ENCODE measurements at places on chromosomes 12 and 14.

- no peak for DNase-seq
Measured at GRCh38 chr12:105167346-105167745, 59.8 kb downstream of the WASHC4 start.

GRCh38 chr12:60760965-60761364 lies 1165.1 kb downstream of the SLC16A7 start:
- DNase-seq, result no peak

- peak; percentile 79 for DNase-seq
Measured at GRCh38 chr12:50283229-50283923, at the start of gene LIMA1. Gene LIMA1 (minus strand): TSS chr12:50283520. CDS start chr12:50248751, 34,769 bp downstream.

DNA sequence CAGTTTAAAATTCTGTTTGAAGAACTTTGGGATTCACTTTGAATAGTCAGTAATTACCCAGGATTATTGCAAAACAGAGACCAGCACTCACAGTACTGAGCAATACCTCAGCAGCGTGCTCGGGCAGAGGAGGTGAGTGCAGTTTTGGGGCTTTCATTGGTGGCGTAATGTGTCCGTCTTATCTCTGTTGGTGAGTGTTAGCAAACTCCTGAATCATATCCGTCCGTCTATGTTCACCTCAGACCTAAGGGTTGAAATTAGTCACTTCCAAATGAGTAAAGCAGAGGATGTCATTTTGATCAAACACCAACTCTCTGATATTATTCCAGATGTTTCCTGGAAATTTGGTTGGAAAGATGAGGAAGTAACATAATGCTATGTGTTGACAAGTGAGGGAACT lies 82.8 kb downstream of the BORCS5 start:
- peak; percentile 79 for DNase-seq

DNA sequence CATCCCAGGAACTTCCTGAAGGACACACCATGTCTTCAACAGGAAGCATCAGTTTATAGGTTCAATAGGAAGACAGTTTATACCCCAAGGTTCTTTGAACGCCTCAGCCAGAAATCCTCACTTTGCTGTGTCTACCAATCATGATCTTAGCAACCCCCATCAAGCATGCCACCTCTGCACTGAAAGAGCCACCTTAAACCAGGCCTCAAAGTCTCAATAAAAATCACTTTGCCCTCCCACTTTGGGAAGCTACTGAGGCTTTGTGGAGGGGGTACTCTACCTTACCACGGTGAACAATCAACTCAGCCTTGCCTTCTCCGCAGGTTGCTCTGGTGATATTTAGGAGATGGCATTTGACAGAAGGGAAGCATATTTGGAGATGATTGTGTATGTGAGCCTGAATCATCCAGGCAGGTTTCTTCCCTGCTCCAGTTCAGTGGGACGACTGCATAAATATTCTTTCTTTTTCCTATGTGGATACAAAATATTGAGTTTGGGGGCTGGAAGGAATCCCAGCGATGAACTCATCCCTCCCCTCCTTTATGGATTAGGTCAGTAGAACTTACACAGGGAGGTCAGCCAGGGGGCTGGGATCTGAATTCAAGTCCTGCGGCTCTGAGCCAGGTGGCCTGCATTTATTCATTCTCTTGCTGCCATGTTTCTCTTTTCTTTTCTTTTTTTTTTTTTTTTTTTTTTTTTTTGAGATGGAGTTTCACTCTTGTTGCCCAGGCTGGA lies 42.8 kb upstream of the VASH1 start:
- DNase-seq, result no peak

- DNase-seq, result no peak
Measured at GRCh38 chr12:95731519-95731958, 59.0 kb downstream of the NTN4 start.

- peak; percentile 62 for DNase-seq
Measured at GRCh38 chr14:34081576-34082136, 130.8 kb upstream of the EGLN3 start.

DNA sequence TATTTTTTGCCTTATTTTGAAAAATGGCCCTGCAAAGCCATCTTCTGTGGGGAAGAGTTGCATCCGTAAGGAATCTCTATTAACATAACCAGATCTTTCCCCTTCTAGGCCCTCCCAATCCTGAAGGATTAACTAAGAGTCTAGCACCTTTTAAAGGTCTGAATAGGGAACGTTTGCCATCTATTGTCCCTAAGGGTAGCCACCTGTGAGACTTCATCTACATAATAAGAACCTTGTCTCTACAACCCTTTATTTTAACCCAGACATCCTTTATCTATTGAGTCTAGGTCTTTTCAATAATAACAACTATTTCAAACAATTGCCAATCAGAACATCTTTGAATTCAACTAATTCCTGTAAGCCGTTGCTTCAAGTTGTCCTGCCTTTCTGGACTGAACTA lies 4.4 kb downstream of the EDDM3B start:
- DNase-seq, result no peak

GRCh38 chr14:24085215-24085614 lies 8.9 kb upstream of the PCK2 start:
- DNase-seq, result no peak

- no peak for DNase-seq
Measured at GRCh38 chr14:56953884-56954283, 143.6 kb upstream of the OTX2 start.

DNA sequence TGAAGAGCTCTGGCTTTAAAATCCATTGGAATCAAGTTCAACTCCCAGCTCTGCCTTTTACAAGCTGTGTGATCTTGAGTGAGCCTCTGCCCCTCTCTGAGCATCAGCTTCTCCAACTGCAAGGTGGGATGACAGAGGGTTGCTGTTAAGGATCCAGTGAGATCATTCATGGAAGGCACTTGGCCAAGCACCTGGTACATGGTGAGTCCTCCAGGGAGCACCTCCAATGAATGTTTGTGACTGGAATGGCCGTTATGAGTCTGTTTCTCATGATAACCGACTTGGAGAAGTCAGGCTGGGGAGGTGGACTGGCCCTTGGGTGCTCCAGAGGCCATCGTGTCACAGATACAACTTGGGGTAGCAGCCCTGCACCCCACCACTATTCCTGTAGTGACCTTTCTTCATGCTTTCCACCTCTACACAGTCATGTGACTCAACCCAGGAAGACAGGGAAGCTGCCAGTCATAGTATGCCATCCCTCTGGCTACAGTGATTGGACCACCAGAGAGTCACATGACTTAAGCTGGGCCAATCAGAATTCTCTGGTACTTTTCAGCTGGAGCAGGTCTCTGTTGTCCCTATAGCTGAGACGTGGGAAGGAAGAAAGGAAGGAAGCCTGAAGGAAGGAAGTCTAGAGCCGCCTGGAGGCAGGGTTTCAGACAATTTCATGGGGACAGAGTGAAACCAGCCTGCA lies 146.5 kb upstream of the MYL2 start:
- no peak for DNase-seq

DNA sequence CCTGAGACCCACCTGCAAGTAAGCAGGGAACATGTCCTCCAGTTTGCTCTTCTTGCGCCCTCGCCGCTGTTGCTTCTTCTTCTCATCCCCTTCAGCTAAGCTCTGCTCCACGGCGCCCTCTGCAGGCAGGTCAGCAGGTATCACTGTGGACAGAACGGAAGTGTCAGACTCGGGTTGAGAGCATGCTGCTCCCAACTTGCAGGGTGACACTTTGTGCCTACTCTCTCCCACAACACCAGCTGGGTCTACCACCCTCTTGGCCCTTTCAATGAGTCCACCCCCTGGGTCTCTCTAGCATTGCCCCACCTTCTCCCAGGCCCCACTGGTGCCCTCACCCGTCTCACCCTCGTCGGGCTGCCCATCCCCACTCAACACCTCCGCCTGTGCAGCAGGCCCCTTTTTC lies 16.7 kb downstream of the KMT2D start:
- peak; percentile 25 for DNase-seq

DNA sequence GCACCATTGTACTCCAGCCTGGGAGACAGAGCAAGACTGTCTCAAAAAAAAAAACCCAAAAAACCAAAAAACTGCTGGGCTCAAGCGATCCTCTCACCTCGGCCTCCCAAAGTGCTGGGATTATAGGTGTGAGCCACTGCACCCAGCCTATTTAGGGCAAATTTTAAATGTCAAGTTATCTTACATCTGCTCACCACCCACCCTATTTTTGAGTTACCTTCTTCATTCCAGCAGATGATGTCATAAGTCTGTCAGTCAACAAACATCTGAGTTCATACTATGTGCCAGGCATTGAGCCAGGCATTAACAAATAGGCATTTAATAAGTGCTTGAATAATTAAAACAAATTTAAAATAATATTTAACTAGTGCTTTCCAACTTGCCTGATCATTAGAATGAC lies 21.5 kb downstream of the BATF start:
- DNase-seq, result no peak

DNA sequence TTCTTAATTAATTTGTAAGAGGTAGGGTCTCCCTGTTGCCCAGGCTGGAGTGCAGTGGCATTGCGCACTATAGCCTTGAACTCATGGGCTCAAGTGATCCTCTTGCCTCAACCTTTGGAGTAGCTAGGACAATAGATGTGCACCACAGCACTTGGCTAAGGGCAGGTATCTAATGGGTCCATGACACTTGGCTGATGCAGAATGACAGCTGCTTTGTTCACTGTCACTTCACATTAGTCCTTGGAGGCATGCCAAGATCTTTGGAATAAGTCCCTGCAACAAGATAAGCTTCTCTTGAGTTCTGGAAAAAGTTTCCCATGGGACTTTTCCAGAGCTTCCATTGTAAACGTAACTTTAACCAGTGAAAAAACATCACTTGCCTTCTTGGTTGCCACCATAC lies 23.4 kb downstream of the COQ6 start:
- DNase-seq, result no peak

GRCh38 chr14:73358187-73358586 lies 100.2 kb downstream of the NUMB start:
- no peak for DNase-seq

GRCh38 chr12:105773471-105773870 lies 365.3 kb downstream of the NUAK1 start:
- DNase-seq, result no peak

GRCh38 chr14:91755570-91756295 lies 23.8 kb upstream of the CATSPERB start:
- no peak for DNase-seq

GRCh38 chr12:53221203-53222080 lies 10.6 kb downstream of the RARG start:
- peak; percentile 29 for DNase-seq

DNA sequence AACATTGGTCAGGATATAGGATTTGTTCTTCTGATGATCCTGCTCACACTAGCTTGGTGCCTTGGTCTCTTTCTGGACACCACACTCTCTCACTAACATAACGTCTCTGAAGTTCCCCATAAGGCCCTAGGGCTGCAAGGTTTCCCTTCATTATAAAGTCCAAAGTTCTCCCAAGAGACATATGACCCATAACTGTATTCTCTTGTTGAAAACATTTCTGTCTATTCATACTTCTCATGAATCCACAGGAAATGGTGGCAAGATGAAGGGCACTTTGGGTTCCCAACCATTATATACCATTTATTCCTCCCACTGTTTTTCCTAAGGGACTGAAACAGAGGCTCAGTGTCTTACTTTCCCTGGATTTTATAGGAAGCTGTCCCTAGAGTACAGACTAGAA lies 37.1 kb upstream of the KITLG start:
- no peak for DNase-seq

DNA sequence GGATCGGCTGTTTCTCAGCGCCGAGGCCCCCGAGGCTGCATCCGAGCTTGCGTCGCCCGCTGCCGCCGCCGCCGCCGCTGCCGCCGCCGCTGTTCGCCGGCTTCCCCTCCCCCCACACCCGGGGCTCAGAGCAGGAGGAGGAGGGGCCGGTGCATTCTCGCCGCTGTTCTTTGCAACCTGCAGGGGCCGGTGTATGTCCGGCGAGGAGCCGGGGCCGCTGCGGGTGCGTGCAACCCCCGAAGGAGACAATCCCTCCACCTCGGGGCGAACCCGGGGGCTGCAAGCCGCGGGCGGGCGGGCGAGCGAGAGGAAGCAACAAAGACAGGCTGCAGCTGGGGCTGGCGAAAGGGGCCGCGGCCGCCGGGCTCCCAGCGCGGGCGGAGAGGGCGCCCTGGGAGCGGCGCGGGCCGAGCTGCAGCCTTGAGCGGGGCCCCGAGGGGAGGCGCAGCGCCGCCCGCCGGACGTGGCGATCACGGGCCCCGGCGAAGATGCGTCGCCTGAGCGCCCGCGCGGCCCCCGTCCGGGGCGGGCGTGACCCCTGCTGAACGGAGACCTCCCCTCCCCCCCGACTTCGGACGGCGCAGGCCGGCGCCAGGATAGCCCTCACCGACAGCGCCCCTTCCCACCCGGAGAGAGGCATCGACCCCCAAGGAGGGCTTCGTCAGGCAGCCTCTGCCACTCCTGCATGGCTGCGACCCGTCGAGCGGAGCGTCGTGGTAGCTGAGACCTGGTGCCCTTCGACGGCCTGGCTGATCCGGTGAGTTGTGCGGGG lies 702 bp downstream of the FAM222A start:
- no peak for DNase-seq

DNA sequence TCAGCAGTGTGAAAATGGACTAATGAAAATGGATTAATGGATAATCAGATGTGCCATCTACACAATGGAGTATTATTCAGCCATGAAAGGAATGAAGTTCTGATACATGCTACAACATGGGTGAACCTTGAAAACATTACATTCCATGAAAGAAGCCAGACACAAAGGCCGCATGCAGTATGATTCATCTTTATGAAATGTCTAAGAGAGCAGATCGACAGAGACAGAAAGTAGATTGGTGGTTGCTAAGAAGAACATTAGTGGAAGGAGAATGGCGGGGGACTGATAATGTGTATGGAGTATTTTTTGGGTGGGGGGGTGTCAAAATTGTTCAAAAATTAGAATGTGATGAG lies 47.3 kb downstream of the PRKAB1 start:
- DNase-seq, result peak; percentile 76

- DNase-seq, result no peak
Measured at GRCh38 chr12:124425667-124426066, 130.8 kb downstream of the RFLNA start.

- DNase-seq, result no peak
Measured at GRCh38 chr14:93185349-93185720, 218 bp downstream of the LYSET start.

- no peak for DNase-seq
Measured at GRCh38 chr12:89333564-89334252, 18.6 kb downstream of the DUSP6 start.

GRCh38 chr12:78888568-78888967 lies 24.0 kb downstream of the SYT1 start:
- DNase-seq, result peak; percentile 42

DNA sequence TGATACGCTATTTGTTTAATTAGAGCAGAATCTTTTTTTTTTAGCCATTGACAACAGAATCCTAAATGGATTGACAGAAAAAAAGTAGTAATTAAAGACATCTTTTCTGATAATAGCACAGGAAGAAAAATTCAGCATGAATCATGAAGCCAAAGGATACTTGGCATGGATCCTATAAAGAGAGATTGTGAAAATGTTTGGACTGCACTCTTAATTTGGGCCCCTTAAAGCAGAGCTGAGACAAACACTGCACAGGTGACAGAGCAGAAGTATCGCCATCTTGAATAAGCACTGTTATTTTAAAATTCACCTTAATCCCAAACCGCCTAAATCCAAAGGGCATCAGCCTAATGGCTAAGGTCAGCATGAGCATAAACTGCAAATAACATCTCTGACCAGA lies 48.8 kb upstream of the SEL1L start:
- no peak for DNase-seq

- DNase-seq, result no peak
Measured at GRCh38 chr12:55515696-55516095, 23.5 kb downstream of the OR6C68 start.

- DNase-seq, result no peak
Measured at GRCh38 chr14:34450542-34450915, 11.5 kb downstream of the SPTSSA start.

All from brain microvascular endothelial cell (primary cell).